Activated CD8-positive, alpha-beta memory T cell treated with anti-CD3 and anti-CD28 coated beads for 4 hours (primary cell): ENCODE measurements at places on chromosomes 11 and 22.

- no peak for DNase-seq
These were observed 95.1 kb upstream of the PLET1 start for GRCh38 chr11:112355726-112356125.

- DNase-seq: no peak
These were observed 64.0 kb upstream of the SNX19 start for GRCh38 chr11:130980071-130980862.

- no peak for DNase-seq
These were observed 8.7 kb downstream of the THY1 start for GRCh38 chr11:119414321-119414720.

DNA sequence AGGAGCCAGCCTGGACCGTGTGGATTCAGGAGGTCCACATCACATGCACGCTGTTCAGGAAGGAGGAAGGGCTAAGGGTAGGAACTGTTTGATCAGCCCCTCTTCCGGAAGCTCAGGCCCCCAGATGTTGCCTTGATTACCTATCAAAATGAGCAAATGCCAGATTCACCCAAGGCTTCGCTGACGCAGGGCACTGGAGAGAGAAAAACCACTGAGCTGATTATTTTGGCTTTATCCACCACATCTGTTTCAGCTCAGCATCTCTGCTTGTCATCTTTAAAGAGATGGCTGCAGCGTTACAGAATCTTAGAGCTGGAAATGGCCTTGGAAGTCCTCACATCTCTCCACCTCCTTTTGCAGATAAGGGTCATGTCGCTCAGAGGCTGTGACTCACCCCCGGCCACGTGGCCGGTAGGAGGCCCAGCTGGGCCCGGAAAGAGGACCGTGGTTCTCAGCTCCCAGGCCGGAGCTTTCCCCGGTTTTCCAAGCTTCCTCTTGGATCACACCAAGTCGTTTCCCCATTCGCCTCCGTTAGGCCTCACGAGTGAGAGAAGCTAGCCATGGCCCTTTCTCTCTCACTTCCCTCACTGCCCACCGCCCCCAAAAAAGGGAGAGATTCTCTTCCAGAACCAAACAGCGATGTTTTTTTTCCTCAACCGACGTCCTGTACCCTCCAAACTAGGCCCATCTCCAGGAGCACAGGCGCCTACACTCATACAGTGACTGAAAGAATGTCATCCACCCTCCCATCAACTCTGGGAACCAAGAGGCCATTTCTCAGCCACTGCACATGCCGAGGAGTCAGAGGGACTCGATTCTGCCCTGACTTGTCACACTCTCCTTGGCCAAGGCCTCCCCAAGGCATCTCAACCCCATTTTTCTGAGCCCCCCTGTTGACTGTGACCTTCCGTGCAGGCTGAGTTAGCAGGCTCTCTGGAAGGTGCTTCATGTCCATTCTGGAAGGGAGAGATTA, 37.6 kb downstream of the LIF start:
- DNase-seq: no peak

- DNase-seq: no peak
These were observed 6.1 kb upstream of the TMEM135 start for GRCh38 chr11:87031433-87032170.

DNA sequence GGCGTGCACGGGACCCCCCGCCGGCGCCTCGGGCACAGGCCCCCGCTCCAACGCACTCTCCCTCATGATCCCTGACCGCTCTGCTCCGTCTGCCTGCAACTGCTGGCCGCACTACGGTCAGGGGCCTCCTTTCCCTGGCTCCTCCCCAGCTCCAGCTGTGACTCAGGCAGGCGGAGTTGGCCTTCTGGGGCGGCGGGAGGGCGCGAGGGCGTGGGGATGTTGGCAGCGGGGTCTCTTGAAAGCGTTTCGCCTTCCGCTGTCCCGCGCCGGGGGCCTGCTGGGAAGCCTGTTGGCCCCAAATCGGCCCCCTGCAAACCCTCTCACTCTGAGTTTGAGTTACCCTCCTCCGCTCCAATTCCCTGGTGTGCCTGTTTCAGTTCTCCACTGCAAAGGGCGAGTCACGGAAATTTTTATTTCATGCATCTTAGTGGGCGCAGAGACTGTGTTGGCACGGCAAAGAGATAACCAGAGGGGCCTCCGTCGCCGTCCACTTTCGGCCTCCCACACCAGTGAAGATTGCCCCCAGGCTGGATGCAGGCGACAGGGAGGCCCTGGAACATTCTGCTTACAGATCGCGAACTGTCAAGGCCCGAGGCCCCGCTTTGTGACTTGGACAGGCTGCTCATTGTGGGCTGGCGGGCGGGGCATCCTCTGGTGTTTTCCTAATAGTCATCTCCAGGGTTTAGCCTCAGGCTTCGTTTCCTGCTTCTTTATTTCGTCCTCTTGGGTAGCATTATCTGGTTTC, at the start of gene CAVIN3:
TSS of gene CAVIN3 (minus strand) at position 91 of the 745 bp plus-strand sequence. CDS start at position 66, 25 bp downstream.
- no peak for DNase-seq

- DNase-seq: peak; percentile 49
These were observed 5.3 kb upstream of the GALR3 start for GRCh38 chr22:37817705-37818408.

- DNase-seq: peak; percentile 33
These were observed 11.3 kb upstream of the GDPD5 start for GRCh38 chr11:75536786-75537641.

DNA sequence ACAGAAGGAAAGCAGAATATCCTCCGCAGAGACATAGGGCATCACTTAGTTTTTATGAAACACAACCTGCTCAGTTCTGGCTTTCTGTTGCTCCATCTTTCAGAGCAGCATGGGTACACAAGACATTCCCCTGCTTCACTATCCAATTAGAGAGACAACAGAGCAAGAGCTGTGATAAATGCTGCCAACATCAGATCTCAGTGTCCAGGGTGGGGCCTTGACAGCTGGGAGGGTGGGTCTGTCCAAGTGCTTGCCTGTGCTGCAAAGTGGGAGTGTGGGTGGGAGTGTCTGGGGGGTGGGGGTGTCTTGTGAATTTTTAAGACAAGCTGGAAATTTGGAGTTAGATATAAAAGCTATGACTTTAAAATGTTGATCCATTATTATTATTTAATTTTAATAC, 369.6 kb downstream of the TENM4 start:
- no peak for DNase-seq

- DNase-seq: no peak
These were observed 7.9 kb downstream of the INPPL1 start for GRCh38 chr11:72232260-72233055.

GRCh38 chr11:118659314-118659952, 20.0 kb downstream of the TREH start:
- DNase-seq: peak; percentile 65

GRCh38 chr11:2576549-2576948, 123.2 kb downstream of the KCNQ1OT1 start:
- no peak for DNase-seq

DNA sequence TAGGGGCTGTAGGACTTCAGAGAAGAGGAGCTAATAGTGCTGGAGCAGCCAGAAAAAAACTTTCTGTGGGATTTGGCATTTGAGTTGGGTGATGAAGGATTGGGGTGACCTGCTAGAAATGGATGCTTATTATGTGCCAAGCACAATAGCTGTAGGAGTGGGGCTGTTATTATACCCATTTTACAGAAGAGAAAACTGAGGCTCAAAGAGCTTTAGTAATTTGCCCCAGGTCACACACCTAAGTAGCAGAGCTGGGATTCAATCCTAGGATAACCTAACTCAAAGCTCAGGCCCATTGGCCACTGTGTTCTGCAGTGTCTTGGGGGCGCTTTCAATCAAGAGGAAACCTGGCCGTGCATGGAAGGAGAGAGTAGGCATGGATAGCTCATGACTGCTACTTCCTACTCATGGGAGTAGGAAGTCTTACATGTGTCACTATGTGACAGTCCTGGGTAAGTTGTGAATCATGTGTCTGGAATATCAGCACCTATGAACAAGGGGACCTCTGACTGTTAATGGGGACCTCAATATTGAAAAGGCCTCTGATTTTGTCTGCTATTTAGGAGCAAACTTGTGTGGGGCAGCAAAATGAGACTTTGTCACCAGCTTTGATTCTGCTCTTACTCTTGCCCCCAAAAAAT, 6.1 kb upstream of the ELF5 start:
- no peak for DNase-seq

DNA sequence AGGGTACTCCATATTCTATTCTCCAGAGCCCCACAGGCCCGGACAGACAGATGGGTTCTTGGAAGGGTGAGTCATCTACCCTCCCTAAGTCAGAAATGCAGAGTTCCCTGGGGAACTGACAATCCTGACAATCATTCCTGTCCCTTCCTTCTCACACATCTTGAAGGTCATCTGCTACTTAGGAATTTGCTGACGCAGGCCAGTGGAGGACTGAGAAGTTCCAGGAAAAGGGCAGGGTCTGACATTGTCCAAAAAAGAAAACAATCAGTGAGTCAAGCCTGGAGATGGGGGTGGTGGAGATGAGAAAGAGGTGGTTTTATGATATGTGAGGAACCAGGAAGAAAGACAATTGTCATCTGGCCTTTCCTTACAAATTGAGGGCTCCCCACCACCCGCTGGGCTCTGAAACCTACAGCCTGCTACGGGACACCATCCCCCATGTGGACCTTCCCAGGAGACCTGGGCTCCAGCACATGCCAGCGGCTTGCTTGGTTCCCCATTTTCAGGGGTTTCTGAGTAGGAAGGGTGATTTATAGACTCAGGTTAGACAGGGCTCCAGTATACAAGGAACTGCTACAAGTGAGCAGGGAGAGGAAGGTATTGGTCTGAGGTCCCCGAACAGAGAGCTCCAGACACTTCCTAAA, 12.9 kb downstream of the CD59 start:
- no peak for DNase-seq

DNA sequence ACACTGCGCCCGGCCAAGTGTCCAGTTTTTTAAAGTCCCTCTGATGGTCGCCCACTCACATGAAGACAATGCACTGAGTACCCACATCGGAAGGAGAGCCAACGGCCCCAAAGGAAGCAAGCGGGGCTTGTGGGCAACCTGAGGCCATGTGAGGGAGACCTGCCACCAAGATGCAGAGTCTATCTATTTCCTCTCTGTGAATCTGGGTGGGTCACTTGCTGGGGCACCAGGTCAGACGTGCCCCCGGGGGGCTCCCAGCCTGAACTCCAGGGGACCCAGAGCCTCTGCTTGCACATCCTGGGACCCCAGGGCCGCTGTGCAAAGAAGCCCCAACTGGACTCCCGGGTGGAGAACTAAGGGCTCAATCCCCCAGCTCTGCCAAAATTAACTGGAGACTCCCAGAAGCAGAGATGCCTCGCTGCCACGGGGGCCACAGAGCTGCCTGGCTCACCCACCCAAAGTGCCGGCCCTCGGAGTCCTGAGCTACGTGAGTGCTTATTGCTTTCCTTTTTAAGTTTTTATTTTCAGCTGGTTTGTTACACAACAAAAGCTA, 106.4 kb downstream of the BRD1 start:
- no peak for DNase-seq

DNA sequence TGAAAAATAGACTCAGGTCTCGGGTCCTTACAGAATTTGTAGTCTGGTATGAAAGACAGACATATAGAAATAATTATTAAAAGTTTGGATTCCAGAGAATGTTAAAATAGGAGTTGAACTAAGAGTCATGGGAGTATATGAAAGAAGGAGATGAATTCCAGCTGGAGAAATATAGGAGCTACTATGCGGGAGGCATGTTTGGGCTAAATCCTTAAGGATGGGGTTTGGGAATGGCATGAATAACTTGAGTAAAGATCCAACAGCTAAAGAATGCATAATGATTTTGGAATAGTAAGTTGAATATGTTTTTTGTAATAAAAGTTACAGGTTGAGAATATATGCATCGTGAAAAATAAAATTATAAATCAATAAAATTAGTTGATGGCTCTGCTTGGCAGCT, 129.4 kb upstream of the SLC5A12 start:
- no peak for DNase-seq

DNA sequence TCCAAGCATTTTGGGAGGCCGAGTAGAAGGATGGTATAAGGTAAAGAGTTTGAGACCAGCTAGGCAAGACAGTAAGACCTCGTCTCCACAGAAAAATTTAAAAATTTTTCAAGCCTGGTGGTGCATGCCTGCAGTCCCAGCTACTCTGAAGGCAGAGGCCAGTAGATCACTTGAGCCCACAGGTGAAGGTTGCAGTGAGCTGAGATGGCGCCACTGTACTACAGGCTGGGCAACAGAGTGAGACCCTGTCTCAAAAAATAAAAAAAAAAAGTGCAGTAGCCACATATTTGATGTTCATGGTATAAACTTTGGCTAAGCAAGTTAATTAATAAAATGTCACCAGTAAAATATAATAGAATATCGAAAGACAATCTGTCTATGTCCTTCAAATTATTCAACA, 27.0 kb downstream of the LGR4 start:
- no peak for DNase-seq

DNA sequence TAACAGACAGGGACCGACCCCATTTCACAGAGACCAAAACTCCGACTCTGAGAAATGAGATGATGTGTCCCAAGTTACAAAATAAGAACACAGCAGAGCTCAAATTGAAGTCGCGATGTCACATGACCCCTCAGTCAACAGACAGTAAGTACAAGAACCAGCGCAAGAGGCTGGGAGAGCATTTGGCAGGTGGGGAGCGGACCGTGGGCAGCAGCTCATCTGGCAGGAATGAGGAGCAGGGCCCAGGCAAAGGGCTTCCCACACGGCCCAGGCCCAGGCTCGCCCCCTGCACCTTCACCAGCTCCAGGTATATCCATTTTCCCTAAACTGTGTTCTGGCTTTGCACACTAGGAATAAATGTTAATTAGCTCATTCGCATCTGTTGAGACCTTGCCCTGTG, 34.3 kb downstream of the SCUBE1 start:
- no peak for DNase-seq

- no peak for DNase-seq
These were observed 18.8 kb downstream of the LUZP2 start for GRCh38 chr11:24515632-24516031.

- peak; percentile 70 for DNase-seq
These were observed at the start of the genes CCDC157 and SF3A1 for GRCh38 chr22:30356449-30357235. TSS of gene CCDC157 (plus strand) at chr22:30357007. CDS start at chr22:30366001, 8,994 bp downstream. TSS of gene SF3A1 (minus strand) at chr22:30356894. CDS start at chr22:30356792, 102 bp downstream.

GRCh38 chr22:19231986-19232385, 53.5 kb upstream of the SLC25A1 start:
- no peak for DNase-seq

DNA sequence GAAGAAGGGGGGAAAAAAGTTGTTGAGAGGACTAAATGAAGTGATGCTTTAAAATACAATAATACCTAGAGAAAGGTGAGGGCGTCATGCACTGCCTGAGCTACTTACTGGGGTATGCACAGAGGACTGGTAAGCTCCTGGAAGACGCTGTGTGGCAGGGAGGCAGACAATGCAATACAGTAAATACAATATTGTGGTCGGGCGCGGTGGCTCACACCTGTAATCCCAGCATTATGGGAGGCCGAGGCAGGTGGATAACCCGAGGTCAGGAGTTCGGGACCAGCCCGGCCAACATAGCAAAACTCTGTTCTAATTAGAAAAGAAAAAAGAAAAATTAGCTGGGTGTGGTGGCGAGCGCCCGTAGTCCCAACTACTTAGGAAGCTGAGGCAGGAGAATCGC, 683 bp upstream of the SYTL2 start:
- DNase-seq: no peak

GRCh38 chr11:56842814-56843794, 94.6 kb upstream of the OR9G4 start:
- DNase-seq: no peak

GRCh38 chr11:69463181-69463994, 18.1 kb upstream of the LINC01488 start:
- no peak for DNase-seq

- DNase-seq: no peak
These were observed 19.6 kb downstream of the SUN2 start for GRCh38 chr22:38736257-38736570.
